ENCODE measurements at places on chromosomes 4 and X.
A peak's percentile ranks its signal among the peaks of the same experiment; 100 is the strongest.

GRCh38 chr4:173835903-173836302 is 305.9 kb upstream of the HAND2 start:
- no peak for DNase-seq

DNA sequence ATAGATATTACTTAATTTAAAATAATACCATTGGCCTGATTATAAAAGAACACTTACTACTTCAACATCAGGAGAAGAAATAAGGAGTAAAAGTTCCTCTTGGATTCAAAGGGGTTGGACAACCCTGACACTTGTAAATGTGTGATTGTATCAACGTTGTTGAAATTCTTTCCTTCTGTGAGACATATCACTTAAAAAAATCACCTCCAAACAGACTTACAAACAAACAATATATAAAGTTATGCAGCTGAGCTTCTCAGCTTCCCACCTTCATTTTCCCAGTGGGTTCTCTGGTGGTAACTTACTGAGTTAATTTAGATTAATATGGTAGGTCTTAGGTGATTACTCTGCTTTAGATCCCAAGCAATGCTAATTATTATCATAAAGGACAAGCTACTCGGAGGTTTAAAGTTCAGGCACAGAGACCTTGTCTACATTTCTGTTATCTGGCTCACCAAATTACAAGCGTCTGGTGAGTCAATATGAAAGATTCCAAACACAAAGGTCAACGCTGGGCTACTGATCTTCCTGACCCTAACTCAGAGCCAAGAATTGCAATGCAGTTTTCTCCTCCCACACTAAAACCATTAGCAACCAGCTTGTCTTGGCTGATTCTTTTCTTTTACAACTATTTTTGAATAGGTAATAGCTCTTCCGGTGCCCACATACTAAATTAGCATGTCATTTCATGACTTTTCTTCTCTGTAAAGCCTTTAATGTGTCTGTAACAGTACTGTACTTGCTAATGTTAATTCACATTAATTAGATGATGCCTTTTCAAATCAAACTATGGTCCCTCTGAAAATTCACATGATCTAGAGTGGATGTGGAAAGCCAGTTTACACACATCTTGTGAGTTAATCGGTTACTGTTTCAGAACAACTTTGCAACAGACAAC is 157.6 kb downstream of the RASL11B start:
- DNase-seq, result peak; percentile 84

- no peak for DNase-seq
These were observed 21.3 kb downstream of the PLRG1 start for GRCh38 chr4:154528869-154529268.

DNA sequence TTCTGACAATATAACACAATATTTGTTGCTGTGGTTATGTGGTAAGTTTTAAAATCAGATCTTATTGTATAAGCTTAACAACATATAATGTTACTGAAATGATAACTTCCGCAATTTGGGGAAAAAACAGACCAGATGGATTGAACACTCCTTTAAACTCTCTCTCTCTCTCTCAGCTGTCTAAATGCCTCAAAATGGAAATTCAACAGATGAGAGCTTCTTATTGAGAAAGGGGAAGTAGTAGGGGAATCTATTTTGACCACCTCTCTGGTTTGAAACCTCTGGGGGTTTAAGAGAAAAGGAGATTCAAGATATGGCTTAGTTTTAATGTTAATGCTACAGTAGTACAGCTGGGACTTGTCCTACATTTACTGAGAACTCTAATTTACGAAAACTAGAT is 40.3 kb downstream of the DMD start:
- DNase-seq, result no peak

GRCh38 chrX:84453351-84454246 is 48.7 kb downstream of the HDX start:
- no peak for DNase-seq
